ENCODE measurements at places on chromosomes 7 and 10. TPM values are rescaled to one million over a fixed set of nuclear protein-coding genes. Genes with fewer than 3 reads are reported as not detected.

NPC1L1 gene
- 0.79 TPM for polyA plus RNA-seq

GRCh38 chr7:120996333-120996987, 7.9 kb downstream of the CPED1 start:
- peak; percentile 84 for DNase-seq

- DNase-seq = peak; percentile 80
Measured at GRCh38 chr10:96587264-96588059, 650 bp upstream of the TM9SF3 start.

NKX2-3 gene
- polyA plus RNA-seq = 0.05 TPM

GRCh38 chr10:21385996-21386585, 139.4 kb downstream of the SKIDA1 start:
- DNase-seq = no peak

Measured in aorta (tissue), 5 donors.